ENCODE measurements at places on chromosomes 11 and 22.

DNA sequence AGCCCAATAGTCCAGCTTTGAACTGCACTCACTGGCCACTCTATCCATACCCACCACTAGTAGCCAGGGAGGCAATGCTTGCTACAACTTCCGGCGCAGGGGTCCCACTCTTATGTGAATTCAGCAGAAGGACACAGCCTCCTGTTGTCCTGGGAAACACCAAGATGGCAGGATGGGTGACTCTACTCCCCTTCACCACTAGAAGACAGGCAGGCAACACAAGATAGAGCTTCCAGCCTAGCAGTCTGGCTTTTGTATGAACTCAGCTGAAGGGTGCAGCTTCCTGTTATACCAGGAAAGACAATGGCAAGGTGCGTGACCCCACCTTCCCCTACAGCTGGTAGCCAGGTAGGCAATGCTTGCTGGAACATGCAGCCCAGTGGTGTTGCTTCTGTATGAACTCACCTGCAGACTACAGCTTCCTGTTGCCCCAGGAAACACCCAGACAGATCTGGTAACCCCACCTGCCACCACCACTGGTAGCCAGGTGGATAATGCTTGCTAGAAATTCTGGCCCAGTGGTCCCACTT, 205.2 kb upstream of the KIRREL3 start:
- no peak for DNase-seq

GRCh38 chr22:35887296-35887875, 141.2 kb downstream of the RBFOX2 start:
- no peak for DNase-seq

GRCh38 chr11:33052231-33052630, 12.9 kb downstream of the TCP11L1 start:
- DNase-seq, result no peak

- DNase-seq, result no peak
These were observed 37.5 kb upstream of the MMP20 start for GRCh38 chr11:102662607-102663006.

GRCh38 chr11:76208438-76209374, 2.4 kb upstream of the WNT11 start:
- no peak for DNase-seq

DNA sequence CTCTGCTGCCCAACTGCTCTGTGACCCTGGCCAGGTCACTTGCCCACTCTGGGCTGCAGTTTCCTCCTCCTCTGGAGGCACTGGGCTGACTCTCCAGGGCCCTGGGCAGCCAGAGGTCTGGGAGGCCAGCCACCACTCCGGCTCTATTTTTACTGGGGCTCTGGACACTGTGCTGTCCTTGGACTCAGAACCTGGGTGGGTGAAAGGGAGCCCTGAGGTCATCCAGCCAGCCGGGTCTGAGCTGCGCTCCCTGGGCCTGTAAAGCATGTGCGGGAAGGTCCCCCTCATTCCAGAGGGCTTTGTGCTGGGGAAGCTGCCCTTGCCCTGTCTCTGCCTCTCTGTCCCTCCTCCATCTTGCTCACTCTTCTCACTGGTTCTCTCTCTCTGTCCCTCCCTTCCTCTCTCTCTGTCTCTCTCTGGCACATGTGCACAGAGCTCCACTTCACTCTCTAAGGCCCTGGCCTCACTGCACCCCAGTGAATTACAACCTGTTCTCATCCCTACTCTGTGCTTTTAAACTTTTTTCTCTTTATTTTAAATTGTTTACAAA, 24.6 kb downstream of the MB start:
- DNase-seq, result no peak

- peak; percentile 24 for DNase-seq
These were observed 565 bp downstream of the NUCB2 start for GRCh38 chr11:17277024-17277584.

Data from cerebellum (tissue), 4 donors.